ENCODE measurements at places on chromosomes 1 and 21.
A peak's percentile ranks its signal among the peaks of the same experiment; 100 is the strongest.

- no peak for DNase-seq
These were observed 20.9 kb downstream of the COA7 start for GRCh38 chr1:52677076-52677806.

DNA sequence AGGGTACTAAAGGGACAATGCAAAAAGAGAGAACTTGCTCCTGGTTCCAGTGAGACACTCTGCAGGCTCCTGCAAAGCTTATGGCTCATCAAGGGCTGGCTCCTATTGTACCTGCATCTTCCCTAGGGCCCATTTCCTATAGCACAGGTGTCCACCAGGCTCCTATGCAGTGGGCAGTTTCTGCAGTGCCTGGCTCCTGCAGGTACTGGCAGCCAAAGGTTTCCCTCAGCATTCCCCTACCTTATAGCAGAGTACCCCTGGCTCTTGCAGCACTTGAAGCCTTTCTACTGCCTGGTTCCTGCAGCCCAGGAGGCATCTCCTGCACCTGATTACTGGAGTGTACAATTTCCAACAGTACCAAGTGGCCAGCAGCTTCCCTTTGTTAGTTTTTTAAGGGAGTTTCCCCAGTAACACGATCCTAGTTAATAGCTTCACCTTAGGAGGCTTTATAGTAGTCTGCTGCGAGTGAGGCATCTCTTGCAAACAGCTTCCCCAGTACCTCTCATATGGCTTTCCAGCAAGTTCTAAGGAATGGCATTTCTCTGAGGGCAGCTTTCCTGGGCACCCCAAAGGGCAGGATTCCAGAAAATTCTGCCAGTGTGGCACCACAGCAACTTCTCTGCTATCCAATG, 141.7 kb downstream of the DENND1B start:
- no peak for DNase-seq

- no peak for DNase-seq
These were observed 23.4 kb upstream of the ATF3 start for GRCh38 chr1:212585210-212585609.

GRCh38 chr1:2912424-2913061, 108.7 kb upstream of the ACTRT2 start:
- no peak for DNase-seq

DNA sequence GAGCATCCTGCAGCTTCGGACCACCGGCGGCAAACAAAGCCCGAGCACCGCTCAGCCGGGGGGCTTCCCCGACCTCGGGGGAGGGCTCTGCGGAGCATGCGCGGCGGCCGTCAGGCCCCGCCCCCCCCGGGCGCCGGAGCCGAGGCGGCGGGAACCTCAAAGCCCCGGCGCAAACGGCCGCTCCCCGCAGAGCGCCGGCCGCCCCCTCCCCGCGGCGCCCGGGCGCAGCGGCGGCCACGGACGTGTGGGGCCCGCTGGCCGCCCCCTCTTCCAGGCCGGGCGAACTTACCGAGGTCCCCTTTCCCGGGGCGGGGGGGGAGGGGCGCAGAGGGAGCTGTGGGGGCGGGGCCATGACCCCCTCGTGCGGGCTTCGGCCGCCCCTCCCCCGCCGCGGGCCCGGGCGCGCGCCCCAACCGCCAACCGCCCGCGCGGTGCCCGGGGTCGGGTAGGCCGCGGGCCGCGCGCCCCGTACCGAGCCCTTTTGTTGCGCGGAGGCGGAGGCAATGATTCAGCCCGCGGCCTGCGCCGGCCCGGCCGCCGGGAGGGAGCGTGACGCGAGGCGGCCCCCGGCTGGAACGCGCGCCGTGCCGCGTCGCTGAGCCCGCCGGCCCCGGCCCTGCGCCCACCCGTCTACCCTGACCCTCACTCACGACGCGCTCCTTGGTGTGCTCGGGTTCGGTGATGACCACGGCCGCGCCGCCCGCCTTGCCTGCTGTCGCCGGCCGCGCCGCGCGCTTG, 1.7 kb downstream of the RCC2 start:
- DNase-seq, result peak; percentile 12

GRCh38 chr1:81142099-81142826, 658.5 kb upstream of the ADGRL2 start:
- no peak for DNase-seq

DNA sequence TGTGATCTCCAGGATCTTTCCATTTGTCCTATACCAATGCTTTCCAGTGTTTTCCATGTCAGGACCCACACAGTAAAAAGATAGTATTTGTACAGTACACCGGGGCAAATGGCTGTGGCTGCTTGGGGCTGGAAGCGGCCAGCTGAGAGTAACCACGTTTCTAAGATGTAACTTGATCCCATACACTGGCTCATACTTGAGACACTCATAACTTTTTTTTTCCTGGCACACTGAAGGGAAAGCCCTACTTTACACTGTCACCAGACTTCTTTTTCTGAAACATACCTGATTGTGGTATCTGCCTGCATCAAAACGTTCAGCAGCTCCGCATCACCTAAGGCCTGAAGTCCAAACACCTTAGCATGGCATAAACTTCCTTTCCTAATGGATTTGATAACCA, 21.6 kb downstream of the VPS13D start:
- DNase-seq, result no peak

DNA sequence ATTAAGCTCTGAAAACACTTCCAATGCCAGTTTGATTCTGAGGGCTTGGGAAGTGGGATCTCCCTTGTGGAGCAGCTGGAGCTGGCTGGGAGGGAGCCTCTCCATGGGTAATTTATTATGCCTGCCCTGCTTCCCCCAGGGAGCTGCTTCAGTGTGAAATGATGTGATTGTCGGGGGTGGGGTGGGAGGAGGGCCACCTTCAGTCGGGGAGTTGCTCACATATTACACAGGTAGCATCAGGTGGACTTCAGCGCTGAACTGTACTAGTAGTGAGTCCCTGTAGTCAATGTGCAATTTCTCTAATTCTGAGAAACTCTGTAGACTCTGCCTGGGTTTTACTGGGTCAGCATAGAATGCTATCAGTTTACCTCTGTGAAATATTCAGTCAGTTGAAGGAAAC, 12.8 kb downstream of the PLA2G2E start:
- DNase-seq, result no peak

- DNase-seq, result peak; percentile 67
These were observed 4.4 kb upstream of the UTP25 start for GRCh38 chr1:209823143-209824041.

GRCh38 chr1:211332830-211333229, 6.2 kb downstream of the TRAF5 start:
- DNase-seq, result no peak

DNA sequence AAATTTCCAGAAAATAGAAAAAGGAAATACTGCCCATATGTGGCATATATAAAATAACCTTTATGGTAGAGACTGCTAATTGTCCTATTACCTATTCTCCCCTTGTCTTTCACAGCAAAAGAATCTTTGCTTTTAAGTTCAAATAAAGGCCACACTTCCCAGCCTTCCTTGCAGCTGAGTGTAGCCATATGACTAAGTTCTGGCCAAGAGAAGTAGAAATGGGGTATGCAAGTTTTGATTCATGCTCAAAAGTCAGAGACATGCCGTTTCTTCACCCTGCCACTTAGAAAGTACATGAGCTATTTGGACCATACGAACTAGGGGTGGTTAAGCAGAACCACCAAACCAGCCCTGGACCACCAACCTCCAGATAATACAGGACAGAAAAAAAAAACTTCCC, 18.3 kb upstream of the S100A2 start:
- DNase-seq, result no peak

GRCh38 chr1:40004857-40005256, 35.7 kb upstream of the CAP1 start:
- DNase-seq, result no peak

- no peak for DNase-seq
These were observed 9.9 kb upstream of the HAO2 start for GRCh38 chr1:119358636-119359035.

DNA sequence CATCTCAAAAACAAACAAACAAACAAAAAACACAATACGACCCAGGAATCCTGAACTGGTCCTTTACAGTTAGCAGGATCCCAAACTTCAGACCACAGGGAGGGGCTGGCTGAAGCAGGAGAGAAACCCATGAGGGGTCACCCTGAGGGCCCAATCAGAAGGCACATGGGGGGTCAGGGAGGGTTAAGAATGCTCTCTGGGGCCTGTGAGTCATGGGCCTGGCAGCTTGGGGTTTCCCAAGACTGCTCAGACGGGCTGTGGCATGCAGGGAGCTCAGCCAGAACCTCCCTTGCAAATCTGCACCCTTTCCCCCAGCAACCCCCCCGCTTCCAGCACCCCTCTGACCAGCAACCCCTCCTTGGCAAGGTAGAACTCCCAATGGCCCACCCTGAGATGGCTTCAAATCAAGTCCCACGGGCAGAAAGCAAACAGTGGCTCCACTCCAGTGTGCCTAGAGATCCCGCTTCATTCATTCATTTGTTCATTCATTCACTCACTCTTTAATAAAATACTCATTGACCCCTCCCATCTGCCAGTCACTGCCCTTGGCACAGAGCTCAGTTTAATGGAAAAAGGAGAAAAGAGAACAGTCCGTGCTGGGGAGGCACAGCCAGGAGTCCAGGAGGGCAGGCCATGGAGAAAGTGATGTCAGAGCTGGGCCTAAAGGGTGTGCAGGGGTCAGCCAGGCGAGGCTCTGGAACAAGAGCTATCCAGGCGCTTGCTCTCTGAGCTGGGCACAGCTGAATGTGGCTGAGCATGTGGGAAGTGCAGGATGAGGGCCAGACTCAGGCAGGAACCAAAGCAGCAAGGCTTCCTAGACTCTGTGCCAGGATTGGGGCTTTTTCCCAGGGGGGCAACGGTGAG, 8.2 kb downstream of the UQCRHL start:
- DNase-seq, result peak; percentile 89

- DNase-seq, result no peak
These were observed 116.8 kb upstream of the ATP1A1 start for GRCh38 chr1:116256286-116256649.

- DNase-seq, result no peak
These were observed 150.2 kb downstream of the CAMTA1 start for GRCh38 chr1:6935361-6935883.

DNA sequence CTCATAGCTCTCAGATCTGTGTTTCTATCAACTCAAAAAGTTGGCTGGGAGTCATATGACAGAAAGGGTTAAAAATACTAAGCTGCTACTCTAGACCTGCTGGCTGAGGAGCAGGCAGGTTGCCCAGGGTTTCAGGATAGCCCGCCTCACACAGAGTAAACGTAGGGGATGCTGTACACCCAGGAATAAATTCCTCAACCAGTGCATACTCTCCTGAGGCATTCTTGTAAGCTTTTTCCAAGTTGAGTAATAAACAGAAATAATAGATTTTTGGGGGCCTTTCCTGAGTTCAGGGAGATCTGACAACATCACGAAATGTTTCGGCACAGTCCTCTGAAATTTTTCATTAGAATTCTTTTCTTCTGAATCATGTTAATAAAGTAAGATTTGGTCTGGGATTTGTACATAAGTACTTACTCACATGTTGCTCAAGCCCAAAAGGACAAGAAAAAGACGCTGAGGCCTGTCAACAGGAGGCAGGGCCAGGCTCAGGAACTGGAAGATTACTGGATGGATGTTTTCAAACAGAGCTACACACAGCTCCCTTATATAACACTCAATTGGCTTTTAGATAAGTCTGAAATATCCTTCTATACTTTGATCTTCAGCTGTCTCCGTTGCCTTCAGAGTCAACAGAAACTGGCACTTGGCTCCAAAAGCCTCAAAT, 41.0 kb downstream of the TGFBR3 start:
- peak; percentile 34 for DNase-seq

- DNase-seq, result no peak
These were observed 478 bp upstream of the PRDM2 start for GRCh38 chr1:13699510-13699909.

All from NCI-H460 (cell line).